ENCODE measurements at places on chromosomes 7 and 10.

GRCh38 chr10:132404911-132405462, 8.0 kb downstream of the PWWP2B start:
- no peak for DNase-seq

GRCh38 chr7:66518151-66518691, 110.5 kb upstream of the KCTD7 start:
- DNase-seq: no peak

GRCh38 chr7:44063894-44064651, 1.3 kb downstream of the PGAM2 start:
- DNase-seq: no peak

GRCh38 chr7:140604760-140605159, 35.9 kb downstream of the DENND2A start:
- DNase-seq: no peak

DNA sequence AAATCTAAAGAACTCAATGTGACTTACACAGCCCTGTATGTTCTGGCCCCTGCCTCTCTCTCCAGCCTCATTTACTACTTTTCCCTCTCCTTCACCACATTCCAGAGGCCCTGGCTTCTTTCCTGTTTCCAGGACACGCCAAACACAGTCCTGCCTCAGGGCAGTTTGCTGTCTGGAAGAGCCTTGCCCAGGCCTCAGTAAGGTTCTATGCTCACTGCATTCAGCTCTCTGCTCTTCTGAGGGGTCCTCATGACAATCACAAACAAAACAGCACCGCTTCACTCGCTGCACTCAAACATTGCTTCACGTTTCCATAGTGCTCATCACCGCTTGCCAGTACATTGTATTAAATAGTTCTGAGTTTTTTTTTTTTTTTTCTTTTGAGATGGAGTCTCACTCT, 35.1 kb upstream of the GARS1 start:
- DNase-seq: no peak

DNA sequence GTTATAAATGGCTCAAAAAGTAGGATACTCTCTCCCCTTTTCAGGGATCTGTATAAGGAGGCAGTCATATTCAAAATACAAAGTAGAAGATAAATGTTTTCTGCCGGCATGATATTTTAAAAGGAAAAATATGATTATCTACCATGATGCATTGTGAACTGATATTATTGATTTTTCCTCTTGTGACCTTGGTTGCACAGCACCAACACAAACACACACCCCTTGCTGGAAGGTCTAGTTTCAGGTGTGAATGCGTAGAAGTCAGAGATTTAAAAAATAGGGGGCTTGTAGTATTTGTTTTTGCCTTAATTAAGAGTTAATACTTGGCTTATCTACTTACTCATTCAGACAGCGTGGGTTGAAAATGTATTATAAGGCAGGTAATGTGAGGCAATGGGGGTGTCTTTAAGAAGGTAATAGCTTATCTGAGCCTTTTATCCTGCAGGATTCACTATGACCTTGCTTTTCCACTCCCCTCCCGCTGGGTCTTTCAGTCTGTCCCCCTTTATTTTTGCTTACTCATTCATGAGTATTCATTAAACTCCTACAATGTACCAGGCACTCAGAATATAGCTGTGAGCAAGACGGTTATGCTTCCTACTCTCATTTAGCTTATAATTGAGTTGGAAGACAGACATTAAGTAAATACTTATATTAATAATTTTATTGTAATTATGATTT, 390.6 kb downstream of the SDK1 start:
- DNase-seq: no peak

DNA sequence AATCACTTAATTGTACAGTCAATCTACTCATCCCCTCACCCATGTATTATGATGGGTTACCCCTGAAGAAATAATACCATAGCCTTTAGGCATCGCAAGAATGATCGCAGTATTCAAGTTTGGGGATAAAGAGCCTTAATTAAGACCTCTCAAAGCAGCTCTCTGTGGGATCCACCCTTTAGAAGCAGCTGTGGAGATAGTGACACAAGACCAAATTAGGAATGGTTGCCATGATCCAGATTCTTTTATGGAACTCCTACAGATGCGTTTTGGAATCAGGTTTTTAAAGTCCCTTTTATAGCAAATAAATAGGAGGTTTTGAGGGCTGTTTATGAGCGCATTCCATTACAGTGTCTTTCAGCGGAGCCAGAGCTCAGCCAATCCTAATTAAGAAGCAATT, 12.2 kb downstream of the TES start:
- no peak for DNase-seq

DNA sequence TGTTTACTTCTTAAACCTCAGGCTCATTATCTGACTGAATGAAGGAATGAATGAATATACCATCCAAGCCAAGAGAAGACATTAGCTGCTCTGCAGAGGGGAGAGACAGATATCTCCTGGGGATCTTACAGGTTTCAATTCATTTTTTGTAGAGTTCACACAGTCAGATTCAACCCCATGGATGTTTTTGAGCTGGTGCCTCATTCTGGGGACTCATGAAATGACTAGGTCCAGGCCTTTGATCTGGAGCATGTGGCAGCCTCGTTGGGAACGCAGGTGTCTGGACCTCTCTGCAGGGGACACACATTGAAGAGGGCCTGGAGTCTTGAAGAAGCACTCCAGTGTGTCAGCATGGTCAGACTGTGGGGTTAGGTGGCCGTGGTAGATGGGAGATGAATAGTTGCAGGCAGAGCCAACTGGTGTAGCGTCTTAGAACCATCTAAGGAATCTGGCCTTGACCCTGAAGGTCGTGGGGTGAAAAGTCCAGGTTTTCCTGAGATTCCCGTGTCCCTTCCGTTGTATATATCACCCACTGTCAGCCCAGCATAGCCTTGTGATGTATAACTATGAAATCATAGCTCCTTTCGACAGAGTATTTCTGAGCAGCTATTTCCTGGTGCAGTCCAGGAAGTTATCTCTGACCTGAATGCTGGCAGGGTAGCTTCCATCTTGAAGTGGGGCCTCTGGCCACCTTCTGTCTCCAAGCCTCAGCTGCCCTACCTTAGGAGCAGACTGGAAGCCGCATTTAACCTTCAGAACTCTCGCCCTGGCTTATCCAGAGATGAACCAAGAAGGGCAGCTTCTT, 22.3 kb downstream of the BTBD16 start:
- DNase-seq: no peak

DNA sequence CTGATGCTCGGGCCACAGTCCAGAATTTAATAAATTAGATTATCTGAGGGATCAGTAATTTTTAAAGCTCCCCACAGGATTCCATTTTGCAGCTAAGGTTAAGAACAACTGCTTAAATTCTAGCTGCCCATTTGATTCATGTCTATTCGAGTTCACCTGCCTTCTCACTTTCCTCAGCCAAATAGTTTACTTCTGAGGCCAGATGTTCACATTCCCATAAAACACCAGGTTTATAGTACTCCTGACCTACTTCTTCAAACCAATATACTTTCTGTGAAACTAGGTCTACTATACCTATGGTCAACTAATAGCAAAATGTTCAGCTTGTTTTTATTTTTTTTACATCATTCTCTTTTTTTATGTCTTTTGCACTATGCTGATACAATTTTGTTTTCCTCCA, 86.3 kb downstream of the GPR158 start:
- no peak for DNase-seq

DNA sequence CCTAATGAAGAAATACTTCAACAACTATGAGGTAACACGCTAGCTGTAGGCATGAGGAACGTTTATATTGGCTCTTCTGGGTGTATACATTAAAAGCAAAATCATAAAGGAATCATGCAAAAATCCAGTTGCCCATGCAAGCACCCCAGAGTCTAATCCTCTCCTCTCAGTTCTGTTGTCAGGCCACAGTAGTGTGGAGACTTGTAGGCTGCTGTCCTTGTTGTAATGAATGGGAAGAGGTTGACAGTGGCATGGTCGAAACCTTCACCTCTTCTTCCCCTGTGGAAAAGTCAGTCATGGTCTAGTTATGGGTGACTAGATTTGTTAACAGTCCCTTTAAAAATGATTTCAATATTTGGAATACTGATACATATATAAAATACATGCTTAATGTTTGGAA, 121.3 kb downstream of the CNOT4 start:
- no peak for DNase-seq

DNA sequence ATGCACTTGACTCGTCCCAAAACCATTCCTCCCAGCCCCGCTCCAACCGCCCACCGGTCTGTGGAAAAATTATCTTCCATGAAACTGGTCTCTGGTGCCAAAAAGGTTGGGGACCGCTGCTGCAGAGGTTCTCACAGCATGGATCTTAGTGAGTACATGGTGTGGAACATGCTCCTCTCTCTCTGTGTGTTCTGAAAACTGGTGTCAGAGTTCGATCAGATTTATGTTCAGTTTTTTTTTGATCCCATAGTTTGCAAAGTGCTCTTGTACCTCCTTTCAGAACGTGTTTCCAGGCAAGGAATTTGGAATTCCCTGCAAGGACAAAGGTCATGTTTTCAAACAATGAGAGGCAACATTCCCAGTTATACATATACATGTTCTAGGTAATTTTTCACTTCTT, 61.2 kb upstream of the FAM171A1 start:
- no peak for DNase-seq

DNA sequence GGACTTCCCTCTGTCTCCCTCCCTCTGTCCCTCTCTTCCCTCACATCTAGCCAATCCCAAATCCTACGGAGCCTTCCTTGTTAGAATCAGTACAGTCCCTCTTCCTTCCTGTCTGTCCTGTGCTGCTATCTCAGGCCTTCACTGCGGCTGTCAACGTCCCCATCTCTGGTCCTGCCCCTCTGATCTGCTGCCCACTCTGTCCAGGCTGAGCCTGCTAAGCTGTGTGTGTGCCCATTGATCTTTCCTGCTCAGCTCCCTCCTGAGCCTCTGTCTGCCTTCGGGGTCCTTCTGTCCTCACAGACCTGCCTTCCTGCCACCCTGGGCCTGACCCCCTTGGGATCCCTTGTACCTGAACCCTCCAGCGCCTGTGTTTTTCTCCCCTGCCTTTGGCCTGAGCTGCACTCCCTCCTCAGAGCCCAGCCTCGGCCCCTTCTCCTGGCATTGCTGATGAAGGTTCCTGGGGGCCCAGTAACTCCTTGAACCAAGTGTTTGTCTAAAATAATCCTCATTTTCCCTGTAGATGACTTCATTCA, 182.1 kb upstream of the SHH start:
- DNase-seq: no peak

GRCh38 chr10:69061305-69062161, 26.4 kb upstream of the SRGN start:
- no peak for DNase-seq

DNA sequence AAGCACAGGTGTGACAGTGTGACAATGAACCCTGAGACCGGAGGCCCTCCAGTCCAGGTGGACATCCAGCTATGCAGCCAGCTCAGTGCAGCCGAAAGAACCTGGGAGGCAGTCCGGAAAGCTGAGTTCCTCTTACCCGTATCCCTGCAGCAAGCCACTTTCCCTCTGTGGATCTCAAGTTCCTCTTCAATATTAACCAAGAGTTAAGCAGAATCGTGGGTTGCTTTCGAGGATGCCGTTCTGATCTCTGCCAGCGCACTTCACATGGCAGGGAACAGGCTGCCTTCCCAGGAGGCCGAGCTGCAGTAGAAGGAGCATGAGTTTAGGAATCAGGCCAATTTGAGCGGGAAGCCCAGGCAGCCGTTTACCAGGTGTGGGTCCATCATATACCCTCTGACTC, 591.6 kb downstream of the SDK1 start:
- no peak for DNase-seq

DNA sequence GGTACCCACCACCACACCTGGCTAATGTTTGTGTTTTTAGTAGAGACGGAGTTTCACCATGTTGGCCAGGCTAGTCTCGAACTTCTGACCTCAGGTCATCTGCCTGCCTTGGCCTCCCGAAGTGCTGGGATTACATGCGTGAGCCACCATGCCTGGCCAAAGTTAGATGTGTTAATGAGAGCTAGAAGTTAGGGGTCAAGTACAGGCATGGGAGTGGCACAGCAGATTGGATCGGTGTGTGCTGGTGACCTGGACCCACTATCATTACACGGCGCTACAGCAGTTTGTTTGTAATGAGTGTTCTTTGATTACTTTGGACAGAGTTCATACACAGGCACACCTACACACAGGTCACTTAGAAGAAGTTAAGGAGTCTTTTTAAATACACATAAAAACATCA, 36.7 kb downstream of the DNAJB6 start:
- no peak for DNase-seq

GRCh38 chr10:58867683-58868082, 308.8 kb upstream of the PHYHIPL start:
- no peak for DNase-seq

- DNase-seq: peak; percentile 44
Measured at GRCh38 chr10:69413221-69413865, 3.4 kb downstream of the TACR2 start.

DNA sequence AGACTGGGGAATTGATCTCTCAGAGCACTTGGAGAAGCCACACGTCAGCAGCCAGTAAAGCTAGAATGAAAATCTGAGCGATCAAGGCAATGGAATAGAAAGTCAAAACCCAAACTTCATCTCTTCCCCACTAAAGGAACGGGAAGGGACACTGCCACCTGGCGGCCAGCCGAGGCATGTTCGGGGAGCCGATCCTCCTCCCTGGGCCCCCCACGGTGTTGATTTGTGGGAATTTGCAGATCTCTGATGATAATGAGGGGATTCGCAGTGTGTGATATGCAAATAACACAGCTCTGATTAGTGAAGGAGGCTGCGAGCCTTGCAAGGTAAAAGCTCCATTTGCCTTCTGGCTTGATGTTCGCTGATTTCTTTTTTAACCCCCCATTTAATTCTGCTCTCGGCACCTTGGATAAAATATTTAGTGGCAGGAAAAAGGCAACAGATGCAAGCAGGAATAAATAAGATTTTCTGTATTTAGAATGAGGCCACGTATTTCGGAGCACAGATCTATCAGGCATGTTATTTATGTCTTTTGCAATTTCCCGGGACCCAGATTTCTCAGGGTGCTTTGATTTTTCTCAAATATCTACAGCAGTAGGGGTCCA, 258.6 kb downstream of the PAXIP1 start:
- DNase-seq: no peak

DNA sequence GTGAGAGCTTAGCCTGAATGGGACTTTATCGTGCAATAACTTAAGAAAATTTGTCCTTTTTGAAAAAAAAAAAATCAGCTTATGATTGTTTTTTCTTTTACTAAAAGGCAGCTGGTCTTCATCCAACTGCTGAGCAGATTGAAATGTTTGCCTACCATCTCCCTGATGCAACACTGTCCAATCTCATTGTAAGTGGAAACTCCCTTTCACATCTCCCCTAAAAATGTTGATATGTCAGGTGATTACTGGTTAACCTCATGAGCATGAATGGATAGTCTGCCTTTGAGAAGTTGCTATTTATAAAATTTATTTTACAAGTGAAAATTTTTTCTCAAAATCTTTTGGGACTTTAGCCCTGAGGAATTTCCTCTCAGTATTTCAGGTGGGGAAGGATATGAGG, 17.8 kb upstream of the HKDC1 start:
- DNase-seq: no peak

DNA sequence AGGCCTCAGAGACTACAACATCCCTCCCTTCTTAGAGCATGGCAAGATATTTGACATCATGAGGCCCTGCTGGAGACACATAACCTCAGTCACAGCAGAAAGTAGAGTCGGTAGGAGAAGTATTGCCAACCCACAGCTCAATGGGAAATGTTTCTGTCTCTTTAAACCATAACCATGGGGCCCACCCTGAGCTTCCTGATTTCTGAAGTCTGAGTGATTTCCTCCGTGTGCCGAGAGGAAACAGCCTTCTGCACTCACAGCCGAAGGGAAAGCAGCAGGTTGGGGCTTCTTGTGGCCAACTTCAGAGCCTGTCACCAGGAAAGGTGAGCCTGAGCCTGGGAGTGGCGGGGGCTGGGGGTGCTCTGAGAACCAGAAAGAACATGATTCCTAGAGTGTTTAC, at the start of gene GIMAP1:
GIMAP1 (plus strand) TSS at position 246 of the 400 bp plus-strand sequence. CDS start 2,435 bp downstream, outside the sequence.
- peak; percentile 19 for DNase-seq

Measured in naive B cell (primary cell).